Substantia nigra (tissue), 51 donors: ENCODE measurements at places on chromosomes 5 and 9.
A peak's percentile ranks its signal among the peaks of the same experiment; 100 is the strongest.

- DNase-seq = no peak
Observed at GRCh38 chr9:131233995-131234394, 42.3 kb downstream of the FAM78A start.

GRCh38 chr9:129868872-129869486, 33.7 kb downstream of the USP20 start:
- no peak for DNase-seq

- DNase-seq = no peak
Observed at GRCh38 chr5:148746826-148747535, 79.4 kb upstream of the ADRB2 start.

DNA sequence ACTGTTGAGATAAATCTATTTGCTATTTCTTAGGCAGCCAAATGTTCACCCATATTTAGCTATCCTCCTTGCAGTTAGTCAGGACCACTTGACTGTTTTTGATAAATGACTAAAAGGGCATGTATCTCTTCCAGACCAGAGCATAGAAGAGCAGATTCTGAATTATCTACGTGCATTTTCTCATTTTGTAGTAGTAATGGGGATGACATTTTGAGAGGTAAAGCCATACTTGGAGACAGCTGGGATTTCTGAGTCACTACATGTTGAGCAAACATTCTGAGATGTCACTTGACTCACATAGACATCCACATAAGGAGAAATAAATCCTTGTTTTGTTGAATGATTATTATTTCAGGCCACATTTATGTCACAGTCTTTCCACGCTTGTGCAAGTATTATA, 297.6 kb downstream of the CDH10 start:
- DNase-seq = no peak

- no peak for DNase-seq
Observed at GRCh38 chr5:154110716-154111115, 71.9 kb downstream of the MFAP3 start.

DNA sequence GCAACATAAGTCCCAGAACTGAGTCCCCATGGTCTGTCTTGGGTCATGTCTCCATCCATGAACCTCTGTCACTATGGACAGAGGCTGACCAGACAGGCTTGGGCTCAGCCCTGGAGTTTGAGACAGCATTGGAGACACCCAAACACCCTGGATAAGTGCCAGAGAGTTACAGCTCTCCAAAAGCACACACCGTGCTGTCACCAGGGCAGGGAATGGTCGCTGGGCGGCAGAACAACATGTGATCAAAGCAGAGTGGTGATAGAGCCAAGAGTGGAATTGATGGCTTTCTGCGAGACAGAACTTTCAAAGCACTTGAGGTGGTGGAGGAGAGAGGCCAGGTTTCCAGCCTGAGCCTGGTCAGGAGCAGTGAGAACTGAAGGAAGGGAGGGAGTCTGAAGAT, 50.1 kb downstream of the DRD1 start:
- no peak for DNase-seq

- DNase-seq = no peak
Observed at GRCh38 chr9:116662646-116663310, 24.3 kb upstream of the TRIM32 start.

DNA sequence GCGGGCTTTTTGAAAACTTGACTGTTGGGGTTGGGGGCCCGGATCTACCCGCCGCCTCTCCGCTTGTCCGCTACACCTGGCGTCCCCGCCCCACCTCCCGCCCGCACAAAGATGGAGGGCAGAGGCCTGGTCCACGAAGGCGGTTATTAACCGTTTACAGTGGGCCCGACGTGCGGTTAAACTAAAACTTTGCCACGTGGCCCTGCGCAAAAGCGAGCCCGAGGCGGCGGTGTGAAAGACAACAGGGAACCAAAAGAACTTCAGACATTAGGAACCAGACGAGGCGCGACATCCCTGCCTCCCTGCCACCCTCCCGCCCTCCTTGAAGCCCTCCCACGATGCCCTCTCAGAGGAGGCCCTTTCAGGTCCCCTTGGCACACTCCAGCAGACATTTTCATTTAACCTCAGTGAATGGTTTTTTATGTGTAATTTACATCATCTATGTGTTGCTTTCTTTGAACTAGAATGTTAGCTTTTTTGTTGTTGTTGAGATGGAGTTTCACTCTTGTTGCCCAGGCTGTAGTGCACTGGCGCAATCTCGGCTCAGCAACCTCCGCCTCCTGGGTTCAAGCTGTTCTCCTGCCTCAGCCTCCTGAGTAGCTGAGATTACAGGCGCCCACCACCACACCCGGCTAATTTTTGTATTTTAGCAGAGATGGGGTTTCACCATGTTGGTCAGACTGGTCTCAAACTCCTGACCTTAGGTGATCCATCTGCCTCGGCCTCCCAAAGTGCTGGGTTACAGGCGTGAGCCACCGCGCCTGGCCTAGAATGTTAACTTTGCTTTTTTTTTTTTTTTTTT, 999 bp upstream of the HNRNPA0 start:
- no peak for DNase-seq

DNA sequence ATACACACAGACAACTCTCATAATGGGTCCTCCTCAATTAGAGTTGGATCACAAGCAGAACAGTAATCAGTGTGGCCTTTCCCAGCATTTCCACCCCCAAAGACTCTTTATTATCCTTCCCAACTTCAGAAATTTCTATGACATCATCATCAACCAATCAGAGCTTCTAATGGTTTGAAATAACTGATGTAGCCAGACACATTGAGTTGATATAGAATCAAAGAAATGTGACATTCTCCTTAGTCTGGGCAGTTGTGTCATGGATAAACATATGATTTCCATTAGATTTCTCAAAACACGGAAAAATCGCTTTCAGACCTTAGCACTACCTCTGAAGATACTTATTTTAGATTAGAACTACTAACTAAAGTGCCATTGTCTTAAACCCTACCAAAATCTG, 75.7 kb upstream of the NFIB start:
- DNase-seq = no peak

GRCh38 chr9:127351182-127352166, 45.5 kb upstream of the SLC2A8 start:
- no peak for DNase-seq

DNA sequence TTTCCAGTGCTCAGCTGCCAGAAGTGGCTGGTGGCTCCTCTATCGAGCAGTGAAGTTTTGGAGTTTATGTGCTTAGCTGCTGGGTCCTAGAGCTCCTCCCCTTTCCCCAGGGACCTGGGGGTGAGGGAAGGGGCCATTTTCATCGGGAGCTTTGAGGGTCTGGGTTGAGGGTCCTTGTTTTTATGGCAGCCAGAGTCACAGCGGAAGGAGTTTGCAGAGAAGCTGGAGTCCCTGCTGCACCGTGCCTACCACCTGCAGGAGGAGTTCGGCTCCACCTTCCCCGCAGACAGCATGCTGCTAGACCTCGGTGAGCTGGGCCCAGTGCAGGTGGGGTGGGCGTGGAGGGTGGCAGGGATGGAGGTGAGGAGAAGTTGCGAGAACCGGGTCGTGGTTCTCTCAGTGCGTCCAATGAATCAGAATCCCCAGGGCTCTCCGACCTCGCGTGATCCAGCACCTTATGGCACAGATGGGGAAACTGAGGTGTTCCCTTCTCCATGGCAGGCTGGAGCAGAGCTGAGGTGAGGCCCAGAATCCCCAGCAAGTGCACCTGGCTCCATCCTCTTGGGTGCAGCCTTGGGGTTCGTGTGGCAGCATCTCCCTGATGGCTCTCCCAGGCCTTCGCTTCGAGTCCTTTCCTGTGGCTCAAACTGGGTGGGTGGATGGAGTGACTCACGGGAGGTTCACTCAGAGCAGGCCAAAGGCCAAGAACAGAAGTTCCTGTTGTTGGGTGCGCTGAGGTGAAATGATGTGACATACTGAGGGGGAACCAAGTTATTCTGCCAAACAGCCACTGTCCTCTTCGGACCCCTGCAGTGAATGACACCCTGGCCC, 21.7 kb upstream of the DOLPP1 start:
- no peak for DNase-seq

- no peak for DNase-seq
Observed at GRCh38 chr5:14787801-14788579, 83.6 kb downstream of the ANKH start.

DNA sequence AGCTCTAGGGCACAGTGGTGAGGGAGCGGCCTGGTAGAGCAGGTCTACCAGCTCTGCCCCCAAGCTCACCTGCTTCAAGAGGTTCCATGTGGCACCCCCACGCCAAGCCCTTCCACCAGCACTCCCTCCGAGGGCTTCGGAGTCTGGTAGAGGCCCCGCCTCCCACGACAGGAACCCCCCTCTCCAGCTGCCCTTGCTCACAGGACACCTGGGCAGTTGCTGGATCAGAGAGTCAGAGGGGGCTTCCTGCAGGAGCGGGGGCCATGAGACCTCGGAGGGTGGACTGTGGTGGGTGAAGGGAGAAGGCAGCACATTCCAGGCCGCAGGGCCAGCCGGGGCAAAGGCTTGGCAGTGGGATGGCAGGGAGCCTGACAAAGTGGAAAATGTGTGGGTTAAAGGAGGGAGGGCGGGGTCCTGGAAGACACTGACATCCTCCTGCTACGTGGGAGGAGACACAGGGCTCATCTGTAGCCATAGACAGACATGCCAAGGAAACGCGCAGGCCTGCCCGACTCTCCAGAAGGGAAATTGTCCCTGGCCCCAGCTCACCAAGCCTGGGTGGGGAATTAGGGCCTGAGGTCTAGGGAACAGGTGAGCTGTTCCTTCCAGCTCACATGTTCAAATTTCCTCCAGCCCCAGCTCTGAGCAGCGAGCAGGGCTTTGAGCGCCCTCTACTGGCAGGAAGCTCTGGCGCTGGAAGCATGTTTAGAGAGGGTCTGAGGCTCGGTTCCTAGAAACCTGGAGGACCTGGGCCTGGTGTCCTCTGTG, 74.2 kb downstream of the NTNG2 start:
- peak; percentile 61 for DNase-seq

- no peak for DNase-seq
Observed at GRCh38 chr5:116009806-116010205, 22.5 kb upstream of the ARL14EPL start.

DNA sequence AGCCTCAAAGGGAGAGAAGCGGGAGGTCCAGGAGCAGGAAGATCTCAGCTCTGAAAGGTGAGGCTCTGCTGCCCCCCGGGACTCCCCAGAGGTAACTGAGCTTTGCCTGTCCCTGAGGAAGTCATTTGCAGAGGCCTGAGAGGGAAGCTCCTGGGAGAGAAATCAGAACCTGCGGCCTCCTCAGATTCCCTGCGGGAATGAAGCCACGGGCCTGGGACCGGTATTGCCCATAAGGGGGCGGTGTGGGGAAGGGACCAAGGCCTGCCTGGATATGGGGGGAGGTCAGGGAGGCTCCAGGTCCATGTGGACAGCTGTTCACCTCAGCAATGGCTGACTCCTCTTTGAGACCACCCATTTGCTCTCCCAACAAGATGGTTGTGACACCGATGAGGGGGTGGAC, 1.3 kb downstream of the SPATA31E1 start:
- DNase-seq = no peak

DNA sequence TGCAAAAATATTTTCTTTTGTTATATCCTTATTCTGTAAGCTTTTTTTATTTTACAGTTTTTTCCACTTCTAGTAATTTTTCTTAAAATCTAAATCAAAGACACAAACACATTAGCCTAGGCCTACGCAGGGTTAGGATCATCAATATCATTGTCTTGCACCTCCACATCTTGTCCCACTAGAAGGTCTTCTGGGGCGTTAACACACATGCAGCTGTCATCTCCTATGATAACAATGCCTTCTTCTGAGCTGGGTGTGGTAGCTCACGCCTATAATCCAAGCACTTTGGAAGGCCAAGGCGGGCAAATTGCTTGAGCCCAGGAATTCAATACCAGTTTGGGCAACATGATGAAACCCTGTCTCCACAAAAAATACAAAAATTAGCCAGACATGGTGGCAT, 78.9 kb upstream of the LRRC70 start:
- no peak for DNase-seq

DNA sequence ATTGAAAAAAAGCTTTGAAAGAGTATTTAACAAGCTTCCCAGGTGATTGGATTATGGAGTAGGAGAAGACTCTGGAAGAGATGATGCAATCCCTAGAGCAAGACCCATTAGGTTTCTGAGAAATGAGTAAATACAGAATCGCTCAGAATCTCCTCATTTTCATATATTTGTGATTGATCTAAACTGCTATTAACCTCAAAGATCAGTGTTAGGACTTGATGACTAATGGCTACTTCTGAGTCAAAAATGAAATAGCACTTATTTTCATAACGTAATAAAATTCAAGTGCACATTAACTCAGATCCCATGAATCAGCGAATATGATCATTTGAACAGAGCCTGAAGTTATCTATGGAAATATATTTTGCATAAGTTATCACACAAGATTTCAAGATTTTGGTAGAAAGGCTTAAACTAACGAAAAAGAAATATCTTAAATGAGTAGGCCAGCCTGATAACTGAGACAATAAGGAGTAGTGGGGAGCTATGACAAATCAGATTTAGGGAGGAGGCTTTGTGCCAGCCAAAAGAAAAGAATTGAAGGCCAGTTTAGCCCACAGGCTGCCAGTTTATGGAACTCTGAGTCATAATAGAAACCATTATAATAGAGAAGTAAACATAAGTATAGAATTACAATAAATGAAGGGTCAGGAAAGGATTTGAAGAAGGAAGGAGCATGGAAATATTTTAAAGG, 106.7 kb upstream of the OSMR start:
- no peak for DNase-seq

- DNase-seq = no peak
Observed at GRCh38 chr5:34703767-34704713, 47.9 kb downstream of the RAI14 start.

DNA sequence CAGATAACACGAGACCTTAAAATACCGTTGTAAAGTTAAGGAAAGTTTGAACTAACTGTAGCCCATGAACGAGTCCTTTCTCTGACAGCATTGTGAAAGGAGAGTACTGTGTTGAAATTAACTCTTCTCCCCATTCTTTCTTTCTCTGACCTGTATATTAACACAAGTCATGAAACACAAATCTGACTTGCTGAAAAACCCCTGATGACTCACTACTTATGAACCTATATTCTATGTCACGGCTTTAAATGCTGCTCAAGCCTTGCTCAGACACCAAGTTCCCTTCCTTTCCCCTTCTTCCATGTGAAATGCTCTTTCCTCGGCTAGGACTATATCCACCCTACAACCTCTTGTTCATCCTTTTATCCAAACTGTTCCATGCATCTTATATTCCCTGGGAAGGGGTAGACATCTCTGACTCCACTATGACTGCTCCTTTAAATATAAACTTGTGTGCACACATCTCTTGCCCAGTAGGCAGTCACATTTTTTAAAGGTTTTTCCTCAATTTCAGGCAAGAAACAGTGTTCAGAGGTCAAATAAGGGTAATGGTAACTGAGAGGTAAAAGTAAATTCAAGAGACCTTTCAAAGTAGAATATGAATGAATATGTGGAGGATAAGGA, 142.9 kb downstream of the NFIB start:
- DNase-seq = no peak

GRCh38 chr5:148535190-148535589, 119.1 kb downstream of the HTR4 start:
- no peak for DNase-seq

DNA sequence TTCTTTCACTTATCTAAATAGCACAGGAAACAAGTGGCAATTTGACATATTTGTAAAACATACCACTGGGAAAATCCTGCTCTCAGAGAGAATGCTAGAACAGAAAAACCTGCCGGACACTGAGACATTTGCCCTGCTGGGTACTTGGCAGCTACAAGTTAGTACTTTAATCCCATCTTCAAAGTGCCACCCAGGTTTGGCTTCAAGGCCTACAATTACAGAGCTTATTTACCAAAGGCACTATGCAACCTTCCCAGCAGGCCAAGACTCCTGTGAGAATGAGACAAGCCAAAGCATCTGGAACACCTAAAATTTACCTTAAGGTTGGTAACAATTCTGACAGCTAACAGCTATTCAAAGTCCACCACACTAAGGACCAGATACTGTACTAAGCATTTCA, 78.3 kb downstream of the TSSK1B start:
- DNase-seq = no peak
